ENCODE measurements at places on chromosomes 13 and 19. TPM values are rescaled to one million over a fixed set of nuclear protein-coding genes. Genes with fewer than 3 reads are reported as not detected.
A peak's percentile ranks its signal among the peaks of the same experiment; 100 is the strongest.

ZNF473 gene
- 13.9 TPM for total RNA-seq

DNA sequence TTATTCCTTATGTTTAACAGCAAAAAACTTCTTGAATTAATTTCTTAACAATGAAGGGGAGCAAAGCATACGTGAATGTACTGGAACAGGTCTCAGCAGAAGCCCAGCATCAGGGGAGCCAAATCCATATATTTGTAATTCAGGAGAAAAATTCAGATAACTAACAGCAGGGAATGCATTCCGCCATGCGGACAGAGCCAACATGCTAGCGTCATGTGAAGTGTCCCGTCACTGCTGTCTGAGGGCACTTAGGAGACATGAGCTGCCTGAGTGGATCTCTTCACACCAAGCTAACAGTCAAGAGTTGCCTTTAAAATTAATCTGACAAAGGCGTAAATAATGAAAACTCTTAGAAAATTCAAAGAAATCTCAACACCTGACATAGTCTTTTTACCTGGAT, 6.4 kb downstream of the AMER2 start:
- H3K4me3 ChIP-seq = no peak overlapping the region
- no peaks in the 10 kb centered on the region for H3K36me3 ChIP-seq
- no peak for DNase-seq
- peaks cover 13% of the 10 kb centered on the region for H3K27me3 ChIP-seq
- H3K4me1 ChIP-seq = no peaks in the 10 kb centered on the region

GRCh38 chr19:41435936-41436673, 3.6 kb downstream of the DMAC2 start:
- peaks cover 19% of the 10 kb centered on the region for H3K4me1 ChIP-seq
- peaks cover 27% of the 10 kb centered on the region for H3K36me3 ChIP-seq
- H3K27ac ChIP-seq = no peak overlapping the region
- H3K4me3 ChIP-seq = no peak overlapping the region
- H3K27me3 ChIP-seq = no peaks in the 10 kb centered on the region

- no peaks in the 10 kb centered on the region for H3K27me3 ChIP-seq
- H3K4me3 ChIP-seq = no peak overlapping the region
- DNase-seq = no peak
- peaks cover 11% of the 10 kb centered on the region for H3K36me3 ChIP-seq
- H3K4me1 ChIP-seq = peaks cover 2% of the 10 kb centered on the region
- H3K27ac ChIP-seq = peak overlapping the region; percentile 60
Measured at GRCh38 chr19:4455719-4456475, 1.7 kb downstream of the UBXN6 start.

GRCh38 chr13:63516124-63516523, 2100.5 kb upstream of the PCDH20 start:
- no peaks in the 10 kb centered on the region for H3K4me1 ChIP-seq
- H3K27me3 ChIP-seq = no peaks in the 10 kb centered on the region
- H3K36me3 ChIP-seq = no peaks in the 10 kb centered on the region
- no peak overlapping the region for H3K27ac ChIP-seq

DNA sequence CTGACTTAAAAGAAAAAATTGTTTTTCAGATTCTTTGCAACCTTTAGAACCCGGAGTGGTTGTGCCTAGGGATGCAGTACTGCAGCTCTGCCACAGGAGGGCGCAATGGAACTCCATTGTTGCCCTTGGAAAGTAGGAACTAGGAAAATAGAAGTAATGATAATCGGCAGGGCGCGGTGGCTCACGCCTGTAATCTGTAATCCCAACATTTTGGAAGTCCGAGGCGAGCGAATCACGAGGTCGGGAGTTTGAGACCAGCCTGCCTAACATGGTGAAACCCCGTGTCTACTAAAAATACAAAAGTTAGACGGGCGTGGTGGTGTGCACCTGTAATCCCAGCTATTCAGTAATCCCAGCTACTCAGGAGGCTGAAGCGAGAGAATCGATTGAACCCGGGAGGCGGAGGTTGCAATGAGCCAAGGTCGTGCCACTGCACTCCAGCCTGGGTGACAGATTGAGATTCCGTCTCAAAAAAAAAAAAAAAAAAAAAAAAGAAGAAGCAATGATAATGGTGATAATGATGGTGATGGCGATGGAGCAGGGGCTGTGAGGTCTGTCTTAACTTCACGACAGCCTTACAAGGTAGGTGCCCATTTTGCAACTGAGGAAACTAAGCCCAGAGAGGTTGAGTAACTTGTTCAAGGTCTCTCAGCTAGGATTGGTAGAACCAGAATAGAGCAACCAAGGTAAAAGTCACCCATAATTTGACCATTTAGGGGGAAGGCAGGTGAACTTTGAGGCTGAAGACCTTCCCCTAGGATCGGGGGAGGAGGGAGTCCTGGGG, 5.5 kb upstream of the ADAMTS10 start:
- no peaks in the 10 kb centered on the region for H3K36me3 ChIP-seq
- no peak overlapping the region for H3K27ac ChIP-seq
- no peaks in the 10 kb centered on the region for H3K27me3 ChIP-seq
- peak; percentile 59 for DNase-seq

LGALS7B gene
- not detected for total RNA-seq

DNA sequence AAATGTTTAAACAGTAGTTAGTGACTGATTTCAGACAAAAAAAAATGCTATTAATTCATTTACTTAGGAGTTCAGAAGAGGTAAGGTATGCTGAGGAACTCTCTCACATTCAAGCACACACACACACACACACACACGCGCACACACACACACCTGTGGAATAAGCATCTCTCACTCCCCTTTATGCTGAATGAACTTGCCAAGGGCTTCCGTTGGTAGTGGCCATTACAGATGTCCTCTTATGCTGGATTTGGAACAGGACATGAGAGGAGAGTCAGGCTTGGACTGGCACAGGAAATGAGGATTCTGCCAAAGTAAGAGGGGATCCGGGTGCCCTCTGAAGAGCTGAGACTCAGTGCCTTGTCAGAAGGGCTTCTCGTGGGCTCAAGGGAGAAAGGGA, 463.4 kb upstream of the MIR17HG start:
- no peak overlapping the region for H3K27ac ChIP-seq
- no peaks in the 10 kb centered on the region for H3K36me3 ChIP-seq
- no peaks in the 10 kb centered on the region for H3K27me3 ChIP-seq
- H3K4me1 ChIP-seq = no peaks in the 10 kb centered on the region
- no peak for DNase-seq

GRCh38 chr13:28401303-28402056, 93.4 kb downstream of the FLT1 start:
- H3K4me3 ChIP-seq = no peak overlapping the region
- H3K27ac ChIP-seq = no peak overlapping the region
- no peaks in the 10 kb centered on the region for H3K4me1 ChIP-seq
- H3K27me3 ChIP-seq = no peaks in the 10 kb centered on the region
- H3K36me3 ChIP-seq = no peaks in the 10 kb centered on the region
- DNase-seq = no peak

- DNase-seq = no peak
- H3K27ac ChIP-seq = no peak overlapping the region
- H3K4me3 ChIP-seq = no peak overlapping the region
Measured at GRCh38 chr13:97231118-97231828, 9.1 kb downstream of the MBNL2 start.

- H3K36me3 ChIP-seq = no peaks in the 10 kb centered on the region
- H3K4me3 ChIP-seq = no peak overlapping the region
- H3K27me3 ChIP-seq = peaks cover 9% of the 10 kb centered on the region
- H3K4me1 ChIP-seq = no peaks in the 10 kb centered on the region
- no peak overlapping the region for H3K27ac ChIP-seq
Measured at GRCh38 chr19:19217099-19217498, 5.3 kb downstream of the NCAN start.

DNA sequence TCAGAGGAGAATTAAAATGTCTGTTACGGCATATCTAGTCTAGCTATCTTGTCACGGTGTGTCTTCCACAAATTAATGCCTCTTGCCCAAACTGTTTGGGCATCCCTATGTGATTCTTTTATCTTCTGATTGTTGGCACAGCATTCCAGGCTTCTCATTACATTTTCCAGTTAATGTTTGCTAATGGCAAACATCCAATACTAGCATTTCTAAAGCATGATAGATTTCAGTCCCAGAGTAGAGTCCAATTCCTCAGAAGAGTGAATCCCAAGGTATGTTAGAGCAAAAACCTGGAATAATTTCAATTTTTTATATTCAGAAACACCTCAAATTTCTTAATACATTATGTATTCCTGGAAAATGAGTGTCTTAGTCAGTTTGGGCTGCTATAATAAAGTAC, 684.5 kb upstream of the SLITRK1 start:
- no peak for DNase-seq
- H3K27me3 ChIP-seq = no peaks in the 10 kb centered on the region
- no peaks in the 10 kb centered on the region for H3K36me3 ChIP-seq

PSPN gene
- total RNA-seq = 4.1 TPM

DNA sequence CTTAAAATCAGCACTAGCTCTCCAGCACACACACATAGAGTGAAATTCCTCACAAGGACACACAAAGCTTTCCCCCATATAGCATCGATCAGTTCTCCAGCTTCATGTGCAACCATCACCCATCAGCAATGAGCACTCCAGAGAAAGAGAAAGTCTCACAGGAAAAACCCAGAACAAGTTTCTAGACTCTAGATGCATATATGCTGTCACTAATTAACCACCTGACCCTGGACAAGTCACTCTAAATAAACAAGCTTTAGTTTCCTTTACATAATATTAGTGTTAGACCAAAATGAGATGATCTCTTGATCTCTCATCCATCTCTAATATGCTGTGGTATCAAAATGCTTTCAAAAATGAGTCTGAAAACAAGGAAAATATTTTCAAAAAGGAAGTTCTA, 81.2 kb downstream of the TBC1D4 start:
- DNase-seq = no peak
- H3K27me3 ChIP-seq = no peaks in the 10 kb centered on the region
- H3K36me3 ChIP-seq = no peaks in the 10 kb centered on the region
- no peak overlapping the region for H3K27ac ChIP-seq
- no peaks in the 10 kb centered on the region for H3K4me1 ChIP-seq
- H3K4me3 ChIP-seq = no peak overlapping the region

GRCh38 chr19:47274891-47275761, 441 bp downstream of the INAFM1 start:
- no peaks in the 10 kb centered on the region for H3K27me3 ChIP-seq
- H3K36me3 ChIP-seq = peaks cover 5% of the 10 kb centered on the region
- no peaks in the 10 kb centered on the region for H3K4me1 ChIP-seq
- peak overlapping the region; percentile 34 for H3K4me3 ChIP-seq

LILRA6 gene
- 0.43 TPM for total RNA-seq

DNA sequence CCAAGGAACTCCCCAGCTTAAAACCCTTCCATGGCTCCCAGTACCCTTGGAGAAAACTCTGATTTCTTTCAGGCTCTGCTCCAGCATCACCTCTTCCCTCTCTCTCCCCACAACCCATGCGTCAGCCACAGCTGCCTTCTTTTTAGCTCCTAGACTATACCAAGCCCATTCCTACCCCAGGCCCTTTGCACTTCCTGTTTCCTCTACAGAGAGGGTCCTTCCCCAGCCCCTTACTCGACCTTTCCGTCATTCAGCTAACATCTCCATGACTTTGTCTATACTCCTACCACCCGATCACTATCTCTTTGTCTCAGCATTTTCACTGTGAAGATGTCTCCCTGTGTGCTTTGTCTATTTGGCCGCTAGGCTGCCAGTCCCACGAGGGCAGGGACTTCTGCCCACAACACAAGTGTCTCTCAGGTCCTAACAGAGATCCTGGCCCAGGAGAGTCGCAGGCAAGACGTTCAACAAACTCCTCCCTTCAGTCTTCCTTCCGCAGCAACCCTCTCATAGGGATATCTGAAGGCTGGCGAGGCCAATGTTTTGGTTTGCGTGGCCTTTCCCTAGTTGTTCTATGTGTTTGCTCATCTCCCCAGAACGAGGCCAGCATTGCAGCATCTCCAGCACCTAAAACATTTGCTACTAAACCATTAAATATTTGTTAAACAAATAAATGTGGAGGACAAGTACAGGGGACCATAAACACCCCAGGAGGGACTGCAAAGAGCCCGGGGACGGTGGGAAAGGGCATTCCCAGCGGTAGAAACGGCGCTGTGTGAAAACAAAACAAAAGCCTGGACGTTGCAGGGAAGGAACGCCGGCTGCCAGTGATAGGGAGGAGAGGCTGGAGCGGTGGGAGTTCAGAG, 816 bp downstream of the CCNP start:
- H3K4me3 ChIP-seq = peak overlapping the region; percentile 0
- H3K4me1 ChIP-seq = peaks cover 27% of the 10 kb centered on the region
- DNase-seq = no peak

DNA sequence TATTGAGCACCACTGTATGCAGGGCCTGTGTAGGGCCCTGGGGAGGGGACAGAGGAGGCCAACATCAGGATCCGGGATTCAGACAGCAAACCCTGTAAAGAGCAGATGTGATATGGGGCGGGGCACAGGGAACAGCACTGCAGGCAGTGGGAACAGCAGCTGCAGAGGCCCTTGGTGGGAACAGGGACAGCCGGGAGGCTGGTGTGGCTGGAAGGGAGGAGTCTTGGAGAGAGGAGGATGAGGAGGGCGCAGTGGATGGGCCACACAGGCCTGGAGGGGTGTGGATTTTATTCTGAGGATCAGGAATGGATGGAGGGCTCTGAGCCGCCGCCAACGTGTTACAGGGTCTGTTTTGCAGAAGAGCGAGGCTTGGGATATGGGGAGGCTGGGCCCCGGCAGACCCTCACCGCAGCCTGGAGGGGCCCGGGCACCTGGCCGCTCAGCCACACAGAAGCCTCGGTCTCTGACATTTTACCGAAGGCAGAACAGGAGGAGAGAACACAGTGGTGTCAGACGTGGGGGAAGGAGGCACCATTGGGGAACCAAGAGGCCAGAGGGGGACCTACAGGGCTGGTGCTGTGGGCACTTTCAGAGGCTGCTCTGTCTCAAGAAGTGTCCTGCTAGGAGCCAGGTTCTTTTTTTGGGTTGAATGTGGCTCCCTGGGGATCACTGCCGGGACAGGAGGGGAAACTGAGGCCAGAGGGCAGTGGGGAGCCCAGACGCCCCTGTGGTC, 6.9 kb downstream of the EFNA2 start:
- H3K4me1 ChIP-seq = peaks cover 2% of the 10 kb centered on the region
- H3K27ac ChIP-seq = no peak overlapping the region
- H3K27me3 ChIP-seq = no peaks in the 10 kb centered on the region
- DNase-seq = no peak
- H3K4me3 ChIP-seq = no peak overlapping the region
- no peaks in the 10 kb centered on the region for H3K36me3 ChIP-seq

CLDN10 gene
- total RNA-seq = not detected

- no peak overlapping the region for H3K27ac ChIP-seq
- no peaks in the 10 kb centered on the region for H3K36me3 ChIP-seq
- H3K4me3 ChIP-seq = no peak overlapping the region
Measured at GRCh38 chr19:31304831-31305312, 44.4 kb downstream of the TSHZ3 start.

- no peak overlapping the region for H3K4me3 ChIP-seq
- no peaks in the 10 kb centered on the region for H3K36me3 ChIP-seq
- peak; percentile 37 for DNase-seq
- peaks cover 52% of the 10 kb centered on the region for H3K4me1 ChIP-seq
- no peaks in the 10 kb centered on the region for H3K27me3 ChIP-seq
Measured at GRCh38 chr19:3798137-3798536, 12.0 kb upstream of the MATK start.

GRCh38 chr19:13849991-13850909, 26.7 kb upstream of the NANOS3 start:
- peaks cover 2% of the 10 kb centered on the region for H3K27me3 ChIP-seq
- H3K27ac ChIP-seq = peak overlapping the region; percentile 97
